ENCODE measurements at places on chromosomes 16 and 17.

DNA sequence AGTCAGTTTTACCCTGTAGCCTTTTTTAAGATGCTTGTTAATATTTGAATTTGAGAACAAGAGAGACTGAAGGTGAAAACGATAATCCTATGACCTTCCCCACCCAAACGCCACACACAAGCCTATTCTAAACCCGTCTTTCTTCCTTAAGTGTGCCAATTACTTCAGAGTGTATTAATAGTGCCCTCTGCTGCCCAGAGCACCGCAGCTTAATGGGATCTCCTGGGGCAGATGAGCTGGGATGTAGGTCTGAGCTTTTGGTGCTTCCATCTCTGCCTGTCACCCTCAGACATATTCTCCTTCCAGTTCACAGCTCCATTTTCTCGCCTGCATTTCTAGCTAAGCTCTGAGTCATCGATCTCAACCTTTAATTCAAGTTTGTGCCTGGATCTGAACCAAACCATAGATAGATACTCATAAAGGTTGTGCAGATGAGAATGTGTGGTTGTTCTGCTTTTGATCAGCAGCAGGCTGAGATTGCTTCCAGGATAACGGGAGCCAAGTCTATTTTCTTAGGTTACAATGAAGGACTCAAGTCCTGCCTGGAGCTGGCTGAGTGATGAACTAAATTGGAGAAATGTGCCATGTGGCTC lies 46.4 kb upstream of the CDH13 start:
- DNase-seq = no peak

- DNase-seq = no peak
Measured at GRCh38 chr16:87310610-87311009, 6.6 kb downstream of the C16orf95 start.

GRCh38 chr17:59671386-59671785 lies 35.8 kb downstream of the PTRH2 start:
- no peak for DNase-seq

DNA sequence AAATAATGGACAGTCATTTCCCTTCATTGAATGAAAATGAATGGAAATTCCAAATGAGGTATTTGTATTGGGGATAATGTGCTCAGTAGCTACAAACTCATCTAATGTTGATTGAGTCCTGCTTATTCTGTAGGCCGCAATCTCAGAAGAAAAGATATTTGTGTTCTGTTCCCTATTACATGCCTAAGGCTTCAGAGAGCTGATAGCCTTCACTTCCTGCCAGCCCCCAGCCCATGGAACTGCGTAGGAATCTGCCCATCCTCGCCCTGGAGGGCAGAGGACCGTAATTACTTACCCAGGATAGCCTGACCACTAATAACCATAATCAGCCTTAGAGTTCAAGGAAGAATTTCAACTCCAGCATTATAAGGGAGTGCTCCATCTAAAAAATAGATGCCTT lies 17.9 kb upstream of the SNTB2 start:
- DNase-seq = no peak

GRCh38 chr16:30372038-30372712 lies 1.9 kb upstream of the TBC1D10B start:
- no peak for DNase-seq

- DNase-seq = no peak
Measured at GRCh38 chr16:77111056-77111565, 79.9 kb upstream of the MON1B start.

GRCh38 chr16:31149894-31150890 lies at the start of gene PRSS36:
PRSS36 (minus strand) TSS chr16:31150066; CDS start chr16:31150035, 31 bp downstream.
- DNase-seq = no peak

- peak; percentile 72 for DNase-seq
Measured at GRCh38 chr17:78748730-78749317, 33.2 kb downstream of the CYTH1 start.

DNA sequence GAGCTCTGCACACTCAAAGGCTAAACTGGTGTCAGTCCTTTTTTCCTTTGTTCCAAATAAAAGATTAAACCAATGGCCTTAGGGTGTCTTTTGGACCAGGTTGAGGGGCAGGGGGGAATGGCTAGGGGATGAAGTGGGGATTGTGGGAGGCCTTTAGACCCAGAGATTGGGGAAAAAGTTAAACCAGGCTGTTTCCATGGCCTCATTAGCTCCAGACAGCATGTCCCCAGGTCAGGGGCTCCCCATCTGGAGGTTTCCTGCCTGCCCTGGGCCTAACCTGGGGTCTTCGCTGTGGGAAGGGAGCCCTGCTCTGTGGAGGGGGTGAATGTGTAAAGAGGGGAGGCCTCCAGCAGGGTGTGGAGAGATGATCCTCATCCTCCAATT lies 10.3 kb downstream of the FKBP10 start:
- DNase-seq = no peak

GRCh38 chr17:14334276-14334840 lies 33.5 kb downstream of the HS3ST3B1 start:
- no peak for DNase-seq

GRCh38 chr17:77303620-77304019 lies 162.9 kb downstream of the SEC14L1 start:
- DNase-seq = no peak

DNA sequence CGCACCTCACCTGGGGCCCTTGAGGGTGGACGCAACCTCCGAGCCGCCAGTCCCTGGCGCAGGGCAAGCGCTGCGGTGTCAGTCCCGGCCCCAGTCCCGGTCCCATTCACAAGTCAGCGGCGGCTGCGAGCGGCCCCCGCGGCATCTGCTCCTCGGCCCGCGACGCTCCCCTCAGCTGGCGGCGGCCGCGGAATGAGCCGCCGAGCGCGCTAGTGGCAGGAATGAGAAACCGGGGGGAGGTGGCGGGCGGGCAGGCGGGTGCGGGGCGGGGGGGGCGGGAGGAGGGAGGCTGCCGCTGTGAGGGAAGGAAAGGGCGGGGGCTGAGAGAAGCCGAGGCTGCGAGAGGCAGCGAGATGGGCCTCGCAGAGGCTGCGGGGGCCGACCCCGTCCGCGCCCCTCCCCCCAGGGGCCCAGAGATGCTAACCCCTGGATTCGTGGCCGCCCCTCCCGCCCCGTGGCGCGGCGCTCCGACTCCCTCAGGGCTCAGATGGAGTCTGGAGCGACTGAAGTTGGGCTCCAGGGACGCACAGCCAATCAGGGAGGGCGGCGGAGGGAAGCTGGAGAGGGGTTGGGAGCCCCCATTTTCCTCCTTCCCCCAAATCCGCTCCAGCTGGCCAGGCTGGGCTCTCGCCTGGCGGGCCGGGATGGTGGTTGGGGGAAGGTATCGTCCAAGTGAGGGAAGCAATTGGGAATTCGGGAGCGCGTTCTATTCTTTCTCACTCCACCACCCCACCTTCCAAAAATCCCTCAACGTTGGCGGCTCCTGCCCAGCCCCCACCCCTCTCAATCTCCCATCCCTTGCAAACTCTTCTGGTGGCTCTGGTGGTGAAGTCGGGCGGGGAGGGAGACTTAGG lies at the start of gene CDH11:
TSS of gene CDH11 (minus strand) at position 194 of the 854 bp plus-strand sequence. CDS start 117,194 bp downstream, outside the sequence.
- peak; percentile 16 for DNase-seq

- no peak for DNase-seq
Measured at GRCh38 chr16:66856801-66857200, 12.6 kb downstream of the CA7 start.

DNA sequence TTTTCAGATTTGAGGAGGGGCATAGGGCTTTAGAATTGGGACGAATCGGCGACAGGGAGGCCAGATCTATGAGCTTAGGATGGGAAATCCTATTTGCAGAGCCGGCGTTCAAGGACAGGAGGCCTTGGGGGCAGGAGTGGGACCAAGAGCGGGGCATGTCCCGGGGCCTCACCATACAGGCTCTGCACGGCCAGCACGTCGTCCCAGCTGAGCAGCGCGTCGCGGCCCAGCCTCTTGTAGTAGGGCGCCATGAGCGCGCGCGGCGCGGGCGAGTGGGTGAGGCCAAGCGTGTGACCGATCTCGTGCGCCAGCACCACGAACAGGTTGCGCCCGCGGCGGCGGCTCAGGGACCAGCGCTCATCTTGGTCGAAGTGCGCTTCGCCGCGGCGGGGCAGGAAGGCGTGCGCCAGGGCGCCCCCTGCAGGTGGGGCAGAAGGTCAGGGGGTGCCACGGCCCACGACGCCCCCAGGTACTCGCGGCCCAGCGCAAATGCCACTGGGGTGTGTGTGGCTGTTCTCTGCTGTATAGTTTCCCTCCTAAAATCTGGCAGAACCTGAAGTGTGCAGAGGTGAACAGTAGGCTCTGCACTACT lies 9.3 kb downstream of the C17orf50 start:
- no peak for DNase-seq

Data from body of pancreas (tissue), 4 donors.